Fibroblast of lung (primary cell): ENCODE measurements at places on chromosomes 12 and 14.

GRCh38 chr12:61356485-61356884 is 903.7 kb upstream of the USP15 start:
- DNase-seq = no peak

GRCh38 chr14:75155169-75155568 is 21.2 kb downstream of the TMED10 start:
- DNase-seq = no peak

- no peak for DNase-seq
Measured at GRCh38 chr12:25629341-25629740, 76.3 kb upstream of the LMNTD1 start.

- DNase-seq = peak; percentile 58
Measured at GRCh38 chr12:42666671-42667243, 77.2 kb upstream of the PRICKLE1 start.

DNA sequence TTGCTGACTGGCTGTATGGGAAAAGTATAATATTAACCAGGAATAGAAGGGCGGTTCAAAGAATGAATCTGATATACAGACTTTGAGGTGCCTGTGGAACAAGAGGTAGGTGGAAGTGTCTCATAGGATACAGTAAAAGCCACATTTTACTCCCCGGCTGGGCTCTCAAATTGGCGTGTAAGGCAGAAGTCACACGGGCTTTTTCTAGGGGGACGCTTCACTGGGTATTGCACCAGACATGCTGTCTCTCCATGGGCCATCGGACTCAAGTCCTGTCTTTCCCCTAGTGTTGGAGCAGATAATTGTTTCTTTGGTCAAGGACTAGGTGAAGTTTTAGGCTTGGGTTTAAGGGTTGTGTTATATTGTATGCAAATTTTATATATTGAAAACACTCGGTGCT is 9.1 kb downstream of the TMCC3 start:
- DNase-seq = no peak

DNA sequence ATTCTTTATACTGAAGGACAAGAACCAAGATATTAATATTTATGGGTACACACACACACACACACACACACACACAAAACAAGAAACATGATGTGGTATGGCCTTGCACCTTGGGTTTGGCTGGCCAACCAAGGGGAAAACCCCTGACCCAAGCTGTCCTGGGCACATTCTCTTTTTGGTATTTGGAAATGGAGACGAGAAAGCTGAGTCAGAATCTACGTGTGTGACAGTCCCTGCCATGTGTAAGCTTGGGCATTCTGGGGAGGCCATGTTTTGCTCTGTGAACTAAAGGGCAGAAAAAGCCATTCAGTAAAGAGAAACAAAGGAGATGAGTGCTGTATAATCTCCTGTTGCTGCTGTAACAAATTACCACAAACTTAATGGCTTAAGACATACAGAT is 35.6 kb downstream of the PTGER2 start:
- no peak for DNase-seq

GRCh38 chr14:93136009-93136408 is 20.3 kb upstream of the ITPK1 start:
- no peak for DNase-seq

GRCh38 chr12:23704992-23705943 is 244.2 kb downstream of the SOX5 start:
- no peak for DNase-seq

DNA sequence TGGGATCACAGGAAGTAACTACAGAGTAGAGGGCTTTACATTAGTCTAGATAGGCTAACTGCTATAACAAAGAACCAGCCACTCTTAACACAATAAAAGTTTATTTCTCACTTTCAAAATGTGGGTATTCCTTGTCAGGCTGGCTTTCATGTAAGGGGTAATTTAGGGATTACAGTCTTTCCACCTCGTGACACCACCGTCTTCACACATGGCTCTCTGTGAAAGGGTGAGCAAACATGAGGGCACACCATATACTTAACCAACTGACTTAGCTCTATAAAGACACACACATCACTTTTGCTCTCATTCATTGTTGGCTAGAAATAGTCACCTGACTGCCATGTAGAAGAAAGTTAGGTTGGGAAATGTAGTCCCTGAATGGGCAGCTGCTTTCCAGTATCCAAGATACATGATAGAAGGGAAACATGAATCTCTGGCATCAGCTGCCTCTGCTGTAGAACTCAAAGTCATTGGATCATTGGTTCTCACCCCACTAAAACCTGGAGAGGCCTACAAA is 66.1 kb upstream of the CRY1 start:
- no peak for DNase-seq

DNA sequence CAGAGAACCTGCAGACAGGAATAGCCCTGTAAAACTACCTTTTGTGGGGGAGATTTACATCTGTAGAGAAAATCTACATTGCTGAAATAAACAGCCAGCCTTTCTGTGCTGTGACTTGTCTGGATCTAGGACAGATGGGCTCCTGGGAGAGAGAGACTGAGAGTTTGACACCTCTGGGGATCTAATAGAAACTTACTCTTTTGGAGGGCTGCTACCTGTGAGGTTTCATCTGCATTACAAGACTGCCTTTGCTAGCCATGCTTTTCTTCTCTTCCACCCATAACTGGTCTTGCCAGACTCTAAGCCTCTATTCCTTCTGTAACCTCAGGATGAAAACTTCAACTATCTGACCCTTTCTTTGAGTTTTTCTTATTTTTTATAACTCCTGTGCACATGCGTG is 452.6 kb downstream of the ZFP36L1 start:
- no peak for DNase-seq

- DNase-seq = no peak
Measured at GRCh38 chr12:84542289-84542688, 370.3 kb downstream of the SLC6A15 start.

DNA sequence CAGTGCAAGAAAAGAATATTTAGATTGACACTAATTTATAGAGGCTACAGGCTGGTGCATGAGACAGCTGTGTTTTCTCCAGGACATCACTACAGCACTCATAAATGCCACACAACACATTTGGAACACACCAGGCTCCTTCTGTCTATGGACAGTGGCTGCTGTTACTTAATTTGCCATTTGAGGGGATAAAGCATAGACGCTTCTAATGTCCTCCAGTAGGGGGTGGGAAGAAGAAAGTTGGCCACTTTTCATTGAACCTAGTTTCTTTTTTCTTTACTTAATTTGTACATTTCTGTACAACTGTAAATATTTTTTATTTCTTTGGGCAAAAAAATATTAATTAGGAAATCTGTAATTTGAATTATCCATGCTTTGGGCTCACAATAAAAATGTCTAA is 12.4 kb upstream of the RTN1 start:
- no peak for DNase-seq

DNA sequence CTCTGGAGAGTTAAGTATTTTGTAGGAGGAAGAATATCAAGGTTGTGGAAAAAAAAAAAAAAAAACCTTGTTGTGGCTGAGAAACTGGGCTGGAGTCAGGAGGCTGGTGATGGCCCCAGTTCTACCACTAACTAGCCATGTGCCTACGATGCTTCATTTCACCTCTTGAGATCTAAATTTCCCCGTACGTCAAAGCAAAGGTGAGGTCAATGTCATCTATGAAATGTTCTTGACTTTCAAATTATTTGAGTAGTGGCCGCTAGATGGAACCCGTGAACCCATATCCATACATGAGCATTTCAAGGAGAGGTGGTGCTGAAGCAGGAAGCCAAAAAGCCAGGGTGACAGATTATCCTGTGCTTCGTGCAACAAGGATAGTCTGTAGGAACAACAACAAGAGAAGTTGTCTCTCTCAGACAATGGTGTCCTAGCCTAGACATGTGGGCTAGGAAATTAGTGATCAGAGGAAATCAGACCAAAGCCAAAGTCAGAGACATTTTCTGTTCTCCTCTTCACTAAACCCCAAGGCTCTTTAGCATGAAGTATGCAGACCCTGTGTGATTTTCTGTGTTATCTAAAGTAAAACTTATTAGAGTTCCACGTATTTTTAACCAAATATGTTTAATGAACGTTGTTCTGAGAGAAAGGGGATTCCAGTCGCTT is 95.5 kb upstream of the ETV6 start:
- DNase-seq = peak; percentile 64

- no peak for DNase-seq
Measured at GRCh38 chr14:101859958-101860357, 98.4 kb downstream of the PPP2R5C start.

- DNase-seq = no peak
Measured at GRCh38 chr14:23702656-23703426, 66.7 kb downstream of the DHRS2 start.

DNA sequence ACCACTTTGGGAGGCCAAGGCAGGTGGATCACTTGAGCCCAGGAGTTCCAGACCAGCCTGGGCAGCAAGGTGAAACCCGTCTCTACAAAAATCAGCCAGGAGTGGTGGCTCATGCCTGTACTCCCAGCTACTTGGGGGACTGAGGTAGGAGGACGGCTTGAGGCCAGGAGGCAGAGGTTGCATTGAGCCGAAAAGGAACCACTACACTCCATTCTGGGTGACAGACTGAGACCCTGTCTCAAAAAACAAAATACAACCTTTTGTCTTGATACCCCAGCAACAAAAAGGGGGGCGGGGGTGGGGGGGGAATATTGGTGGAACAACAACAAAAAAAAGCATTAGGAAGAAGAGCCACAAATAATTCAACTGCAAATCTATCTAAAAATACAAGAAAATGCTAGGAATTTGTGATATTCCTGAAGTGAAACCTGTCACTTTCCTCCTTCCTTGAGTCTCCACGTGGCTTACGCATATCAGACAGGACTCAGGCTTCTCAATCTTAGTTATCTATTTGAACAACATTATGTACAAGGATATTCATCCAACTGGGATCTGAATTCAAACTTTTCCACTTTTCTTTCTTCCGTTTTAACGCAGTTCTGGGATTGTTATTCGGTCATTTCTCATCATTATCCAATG is 1.3 kb downstream of the R3HDM2 start:
- DNase-seq = no peak

- DNase-seq = peak; percentile 91
Measured at GRCh38 chr12:89671469-89671868, 37.2 kb downstream of the ATP2B1 start.

DNA sequence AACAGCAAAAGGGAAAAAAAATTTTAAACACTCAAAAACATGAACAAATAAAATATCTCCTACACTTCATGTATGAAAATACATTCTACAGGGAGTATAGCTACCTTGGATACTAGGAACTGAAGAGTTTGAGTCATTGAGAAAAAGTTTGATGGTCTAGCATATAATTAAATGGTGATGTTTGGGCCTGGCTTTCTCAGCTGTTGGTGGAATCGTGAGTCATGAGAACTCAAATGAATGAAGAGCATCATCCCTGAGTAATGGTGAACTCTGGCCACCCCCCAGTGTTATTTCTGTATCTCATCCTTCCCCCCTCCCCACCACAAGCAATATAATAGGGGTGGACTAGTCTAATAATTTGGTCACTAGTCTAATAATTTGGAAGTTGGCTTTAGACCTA is 6.7 kb upstream of the SLC6A15 start:
- DNase-seq = no peak

DNA sequence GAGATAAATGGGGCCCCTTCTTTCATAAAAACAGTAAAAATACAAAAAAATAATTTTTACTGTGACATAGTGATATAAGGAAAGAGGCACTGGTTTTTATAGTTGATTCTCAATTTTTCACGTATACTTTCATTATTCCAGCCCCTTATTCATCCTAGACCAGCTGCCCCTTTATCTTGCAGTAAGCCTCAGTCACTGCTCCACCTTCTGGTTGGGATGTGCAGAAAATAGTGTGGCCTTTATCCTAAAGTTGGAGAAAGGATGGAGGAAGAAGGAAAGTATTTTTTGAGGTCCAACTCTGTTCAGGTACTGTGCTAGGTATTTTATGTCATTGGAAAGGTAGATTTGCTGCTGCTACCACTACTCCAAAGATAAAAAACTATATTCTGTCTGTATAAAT is 172.7 kb downstream of the ANO6 start:
- peak; percentile 50 for DNase-seq
